ENCODE measurements at places on chromosomes 2 and 18. TPM values are rescaled to one million over a fixed set of nuclear protein-coding genes. Genes with fewer than 3 reads are reported as not detected.

Gene C1QL2
- total RNA-seq, result not detected

GRCh38 chr2:95026471-95027368 lies 1.2 kb downstream of the MAL start:
- DNase-seq, result no peak

Gene LYG1
- not detected for total RNA-seq

DNA sequence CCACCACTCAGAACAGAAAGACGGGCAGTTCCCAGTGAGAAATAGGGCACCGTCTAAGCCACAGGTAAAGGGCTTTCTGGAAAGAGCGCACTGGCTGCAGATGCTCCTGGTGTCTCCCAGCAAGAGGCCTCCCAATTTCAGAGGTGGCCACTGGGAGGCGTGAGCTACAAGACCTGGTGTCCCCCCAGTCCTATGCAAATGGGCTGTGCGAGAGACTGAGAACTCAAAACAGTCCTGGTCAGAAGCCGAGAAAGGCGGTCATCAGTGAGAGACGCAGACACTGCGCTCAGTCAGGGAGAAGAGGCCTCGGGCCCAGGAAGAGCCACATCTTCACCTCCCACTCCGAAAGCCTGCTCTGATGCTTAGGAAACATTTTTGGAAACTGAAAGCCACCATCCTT lies 179.5 kb downstream of the EIPR1 start:
- no peak for DNase-seq

Gene ASB18
- total RNA-seq, result not detected

Gene DNAH7
- 0.36 TPM for total RNA-seq

GRCh38 chr2:150129921-150130575 lies 357.4 kb downstream of the RND3 start:
- no peak for DNase-seq

DNA sequence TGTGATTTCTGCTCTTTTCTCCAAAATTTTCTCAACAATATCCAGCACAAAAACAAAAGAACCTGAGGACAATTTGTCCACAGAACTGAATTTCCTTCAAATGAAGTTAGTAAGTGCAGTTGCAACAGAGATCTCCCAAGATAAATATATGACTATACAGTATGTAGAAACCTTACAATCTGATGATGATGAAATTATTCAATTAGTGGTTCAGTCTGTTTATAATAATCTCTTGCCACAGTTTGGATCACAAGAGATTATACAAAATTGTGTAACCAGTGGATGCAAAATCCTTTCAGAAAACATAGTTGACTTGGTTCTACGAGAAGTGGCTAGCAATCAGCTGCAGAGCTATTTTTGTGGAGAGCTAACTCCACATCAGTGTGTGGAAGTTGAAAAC lies 68.7 kb downstream of the FSIP2 start:
- DNase-seq, result no peak

- no peak for DNase-seq
Observed at GRCh38 chr2:127632592-127633489, 13.1 kb upstream of the GPR17 start.

GRCh38 chr2:15673919-15674636 lies 82.4 kb downstream of the DDX1 start:
- DNase-seq, result peak; percentile 8

Gene FOXD4L1
- total RNA-seq, result not detected

- no peak for DNase-seq
Observed at GRCh38 chr18:58175786-58176176, 131.8 kb downstream of the NEDD4L start.

DNA sequence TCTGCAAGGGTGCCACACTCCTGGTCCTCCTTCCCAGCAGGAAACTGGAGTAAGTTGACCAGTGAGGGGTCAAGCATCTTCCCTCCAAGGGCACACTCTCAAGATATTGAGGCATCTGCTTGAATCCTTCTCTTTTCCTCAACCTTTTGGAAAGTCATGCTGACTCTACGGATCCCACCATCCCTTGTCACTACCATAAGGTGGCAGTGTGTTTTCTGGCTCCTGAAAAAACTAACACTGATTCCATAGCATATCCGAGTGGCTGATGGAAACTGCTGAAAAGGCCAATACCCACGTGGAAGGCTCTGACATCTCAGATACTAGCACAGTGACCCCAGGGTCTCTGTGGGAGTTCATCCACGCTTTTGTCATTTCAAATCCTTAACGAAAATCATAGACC lies 37.1 kb downstream of the GPR45 start:
- DNase-seq, result no peak

DNA sequence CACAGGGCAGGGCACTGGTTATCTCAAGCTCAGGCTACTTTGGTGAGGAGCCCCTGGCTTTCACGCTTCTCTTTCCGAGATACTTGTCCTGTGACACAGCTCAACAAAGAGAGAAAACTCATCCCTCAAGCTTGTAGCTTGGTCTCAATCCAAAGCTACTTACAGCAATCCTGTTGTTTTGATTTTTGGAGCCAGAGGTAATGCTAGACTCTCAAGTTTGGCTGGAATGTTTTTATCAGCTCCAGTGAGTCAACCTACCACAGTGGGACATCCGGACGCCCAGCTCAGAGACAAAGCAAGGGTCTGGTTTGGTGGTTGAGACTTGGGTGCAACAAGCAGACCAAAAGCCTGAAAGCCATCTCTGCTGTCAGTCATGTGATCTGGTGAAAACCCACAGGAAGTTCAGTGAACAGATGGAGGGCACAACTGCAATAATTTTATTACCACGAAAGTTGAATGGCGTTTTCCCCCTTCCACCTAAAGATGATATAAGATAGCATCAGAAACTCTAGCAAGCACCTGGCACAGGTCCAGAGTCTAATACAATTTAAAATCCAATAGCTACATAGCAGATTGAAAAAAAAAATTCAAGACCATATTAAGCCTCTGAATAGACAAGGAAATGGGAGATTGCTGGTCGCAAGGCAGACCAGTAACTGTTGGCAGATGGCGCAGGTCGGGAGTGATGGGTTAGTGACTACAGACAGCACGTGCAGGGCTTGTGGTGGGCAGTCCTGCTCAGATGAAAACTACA lies 102.3 kb upstream of the SMAD7 start:
- peak; percentile 97 for DNase-seq

DNA sequence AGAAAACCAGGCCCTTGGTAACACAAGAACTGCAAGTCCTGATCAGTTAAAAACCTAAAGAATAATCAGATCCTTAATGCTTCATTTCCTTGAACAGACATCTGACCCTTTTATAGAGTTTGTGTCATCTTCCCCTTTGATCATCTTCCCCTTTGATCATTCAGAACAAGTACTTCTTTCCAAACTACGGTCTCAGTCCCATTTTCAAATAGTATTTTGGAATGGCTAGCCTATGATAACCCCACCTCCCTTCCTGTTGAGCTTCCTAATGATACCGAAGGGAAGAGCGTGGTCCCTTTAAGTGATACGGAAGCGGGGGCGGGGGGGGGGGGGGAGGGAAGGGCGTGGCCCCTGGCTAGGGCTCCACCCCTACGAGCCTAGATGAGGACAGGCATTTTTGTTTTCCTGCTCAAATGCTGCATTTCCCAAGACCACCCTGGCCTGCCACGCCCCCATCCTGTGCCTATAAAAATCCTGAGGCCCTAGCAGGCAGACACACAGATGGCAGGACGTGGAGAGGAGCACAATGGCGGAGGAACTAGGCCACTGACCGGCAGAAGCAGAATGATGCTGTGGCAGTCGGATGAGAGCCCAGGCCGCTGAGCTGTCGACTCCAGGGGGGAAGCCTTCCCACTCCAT lies 24.1 kb upstream of the CHRNA1 start:
- DNase-seq, result peak; percentile 51

GRCh38 chr2:109558076-109558882 lies 55.5 kb downstream of the SEPTIN10 start:
- peak; percentile 83 for DNase-seq

DNA sequence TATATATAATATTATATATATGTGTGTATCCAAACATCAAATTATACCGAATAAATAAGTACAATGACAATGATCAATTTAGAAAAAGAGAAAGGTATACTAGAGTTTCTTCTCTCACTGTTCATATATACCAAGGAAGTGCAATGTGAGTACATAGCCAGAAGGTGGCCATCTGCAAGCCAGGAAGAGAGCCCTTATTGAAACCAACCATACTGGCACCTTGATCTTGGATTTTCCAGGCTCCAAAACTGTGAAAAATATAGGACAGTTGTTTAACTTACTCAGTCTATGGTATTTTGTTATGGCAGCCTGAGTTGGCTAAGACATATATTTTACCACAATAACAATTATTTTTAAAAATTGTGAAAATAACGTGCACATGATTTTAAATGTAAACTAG lies 1490.2 kb upstream of the SLC39A10 start:
- no peak for DNase-seq

DNA sequence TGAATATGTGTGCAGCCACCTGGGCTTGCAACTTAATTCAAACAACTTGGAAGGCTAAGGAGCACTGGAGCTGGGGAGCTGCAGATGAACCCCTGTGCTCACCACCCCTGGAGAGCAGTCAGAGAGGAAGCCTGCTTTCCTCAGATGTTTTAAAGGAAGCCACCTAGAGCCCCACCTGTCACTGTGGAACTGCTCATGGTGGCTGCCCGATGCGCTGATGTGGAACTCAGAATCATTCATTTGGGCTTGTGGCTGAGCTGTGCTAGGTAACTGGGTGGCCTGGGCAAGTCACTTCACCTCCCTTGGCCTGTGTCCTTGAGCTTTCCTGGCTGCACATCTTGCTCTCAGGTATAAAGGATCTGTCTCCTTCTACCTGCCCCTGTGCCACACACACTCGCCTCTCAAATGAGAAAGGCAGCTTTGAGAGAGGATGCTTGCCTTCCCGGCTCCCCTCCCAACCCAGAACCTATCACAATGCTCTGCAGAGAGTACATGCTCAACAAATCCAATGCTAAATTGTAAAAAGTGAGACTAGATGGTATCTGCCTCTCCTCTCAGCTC lies 41.3 kb downstream of the BCL11A start:
- DNase-seq, result no peak

DNA sequence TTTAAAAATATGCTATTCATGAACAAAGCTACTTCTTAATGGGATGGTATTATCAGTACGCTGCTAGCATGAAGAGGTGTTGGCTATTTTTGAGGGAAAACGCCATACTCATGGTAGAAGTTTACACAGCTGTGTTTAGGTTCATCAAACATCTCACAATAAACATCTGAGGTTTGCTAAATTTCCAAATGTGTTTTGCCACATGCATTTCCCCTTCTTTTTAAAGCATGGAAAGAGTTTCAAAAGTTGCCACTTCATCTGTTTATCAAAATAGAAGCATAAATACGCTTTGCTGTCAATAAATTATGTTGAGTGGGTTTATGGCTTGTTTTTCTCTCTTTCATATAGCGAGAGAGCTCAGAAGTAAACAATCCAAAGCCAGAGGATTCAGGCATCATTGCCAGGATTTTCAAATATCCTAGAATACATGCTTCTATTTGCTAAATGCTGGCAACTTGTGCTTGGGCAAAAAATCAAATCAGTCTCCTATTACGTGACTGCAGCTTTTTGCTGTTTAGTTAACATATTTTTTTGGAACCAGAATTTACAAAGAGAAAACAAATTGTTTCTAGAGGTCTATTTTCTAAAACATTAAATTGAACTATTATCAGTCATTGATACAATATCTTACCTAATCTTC lies 1919.9 kb upstream of the LRRTM1 start:
- DNase-seq, result no peak

DNA sequence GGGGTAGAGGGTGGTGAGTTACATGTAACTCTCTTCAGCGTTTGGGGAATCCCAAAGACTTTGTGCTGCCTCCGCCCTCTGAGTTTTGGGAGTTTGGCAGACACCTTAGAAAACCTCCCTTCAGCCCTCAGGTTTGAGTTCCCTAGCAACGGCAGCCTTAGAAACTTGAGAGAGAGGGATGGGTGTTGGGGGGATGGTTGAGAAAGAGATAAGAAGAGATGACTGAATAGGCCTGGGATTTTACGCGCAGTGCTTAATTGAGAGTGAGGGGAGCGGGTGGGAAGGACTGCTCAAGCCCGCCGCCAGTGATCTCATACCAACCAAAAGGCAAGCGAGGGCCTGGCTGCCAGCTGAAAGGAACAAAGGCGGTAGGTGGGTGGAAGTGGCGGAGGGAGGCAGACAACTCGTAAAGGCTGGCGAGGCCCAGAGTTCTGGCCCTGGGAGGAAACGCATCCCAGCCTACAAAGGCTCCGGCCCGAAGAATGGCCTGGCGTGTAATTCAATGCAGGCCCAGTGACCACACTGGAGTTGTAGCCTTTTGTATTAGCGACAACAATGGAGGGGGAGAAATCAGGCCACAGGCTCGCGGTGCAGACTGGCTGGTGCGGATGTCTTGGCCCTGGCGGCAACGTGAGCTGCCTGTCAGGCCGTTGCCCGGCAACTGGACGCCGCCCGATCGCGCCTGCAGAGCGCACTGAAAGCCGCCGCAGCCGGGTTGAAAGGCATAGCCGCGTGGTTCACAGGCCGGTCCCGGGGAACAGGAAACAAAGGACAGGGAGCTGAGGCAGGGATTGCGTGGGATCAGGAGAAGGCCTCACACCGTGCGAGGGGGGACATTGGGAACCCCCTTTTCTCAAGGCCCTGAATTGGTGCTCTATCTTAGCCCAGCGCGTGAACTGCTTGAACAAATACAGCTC lies 39.9 kb upstream of the DARS1 start:
- peak; percentile 28 for DNase-seq

Gene CRYGC
- not detected for total RNA-seq

- peak; percentile 50 for DNase-seq
Observed at GRCh38 chr2:156455361-156455975, 19.3 kb downstream of the GPD2 start.

DNA sequence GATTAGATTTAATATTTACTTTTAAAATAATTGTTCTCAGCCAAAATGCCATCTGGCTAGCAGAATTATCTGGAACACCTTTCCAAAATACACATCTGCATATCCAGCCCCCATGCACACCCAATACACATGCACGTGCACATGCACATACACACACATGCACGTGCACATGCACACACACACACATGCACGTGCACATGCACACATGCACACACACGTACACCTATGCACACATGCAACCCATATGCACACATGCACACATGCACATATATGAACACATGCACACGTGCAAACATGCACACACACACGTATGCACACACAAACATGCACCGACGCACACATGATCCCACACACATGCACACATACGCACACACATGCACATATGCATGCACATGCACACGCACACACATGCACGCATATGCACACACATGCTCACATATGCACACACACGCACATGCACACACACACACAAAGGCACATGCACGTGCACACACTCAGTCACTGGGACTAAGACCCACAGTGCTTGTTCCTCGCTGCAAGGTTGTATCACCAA lies 53.5 kb downstream of the COPS8 start:
- DNase-seq, result no peak

Gene LIMS4
- total RNA-seq, result 2.5 TPM

Gene CYP27C1
- total RNA-seq, result not detected

Gene TMEM200C
- total RNA-seq, result 1.7 TPM

- DNase-seq, result no peak
Observed at GRCh38 chr18:12554796-12555388, 103.0 kb downstream of the SPIRE1 start.

GRCh38 chr18:58177896-58178470 lies 134.0 kb downstream of the NEDD4L start:
- DNase-seq, result no peak

- DNase-seq, result peak; percentile 26
Observed at GRCh38 chr18:7090771-7091170, 26.8 kb downstream of the LAMA1 start.

GRCh38 chr18:61690418-61691138 lies 202.2 kb downstream of the RNF152 start:
- DNase-seq, result no peak

All from IMR-90 (cell line).